ENCODE measurements at places on chromosomes 5 and 9. TPM values are rescaled to one million over a fixed set of nuclear protein-coding genes. Genes with fewer than 3 reads are reported as not detected.

OR13C8 gene
- not detected for total RNA-seq

IL33 gene
- not detected for total RNA-seq

DNA sequence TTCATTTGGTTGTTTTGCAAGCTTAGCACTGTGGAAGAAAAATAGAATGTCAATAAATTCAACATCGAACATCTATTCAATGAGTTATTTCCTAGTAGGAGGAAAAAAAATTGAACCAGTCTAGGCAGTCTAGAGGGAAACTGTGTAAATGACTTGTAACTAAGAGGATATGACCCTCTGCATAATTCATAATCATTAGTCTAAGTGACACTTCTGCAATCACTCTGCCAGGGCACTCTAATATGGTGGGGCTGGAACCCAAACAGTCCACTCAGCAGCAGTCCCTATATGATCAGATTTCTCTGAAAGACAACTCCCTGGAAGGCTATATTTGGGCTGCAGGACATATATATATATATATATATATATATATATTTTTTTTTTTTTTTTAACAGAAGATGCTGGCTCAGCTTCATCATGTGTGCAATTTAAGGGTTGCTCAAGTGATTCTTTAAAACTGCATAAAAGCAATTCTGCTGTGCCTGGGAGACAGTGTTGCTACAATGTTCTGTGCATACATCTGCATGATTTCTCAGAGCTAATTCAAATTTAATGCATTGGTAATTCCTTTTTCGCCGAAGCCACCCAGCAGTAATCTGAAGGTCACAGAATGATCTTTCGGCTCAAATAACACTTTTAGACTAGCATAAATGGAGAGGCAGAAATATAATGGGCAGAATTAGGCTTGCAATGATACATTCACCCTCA is 482.1 kb upstream of the ZNF608 start:
- no peak for DNase-seq

DNA sequence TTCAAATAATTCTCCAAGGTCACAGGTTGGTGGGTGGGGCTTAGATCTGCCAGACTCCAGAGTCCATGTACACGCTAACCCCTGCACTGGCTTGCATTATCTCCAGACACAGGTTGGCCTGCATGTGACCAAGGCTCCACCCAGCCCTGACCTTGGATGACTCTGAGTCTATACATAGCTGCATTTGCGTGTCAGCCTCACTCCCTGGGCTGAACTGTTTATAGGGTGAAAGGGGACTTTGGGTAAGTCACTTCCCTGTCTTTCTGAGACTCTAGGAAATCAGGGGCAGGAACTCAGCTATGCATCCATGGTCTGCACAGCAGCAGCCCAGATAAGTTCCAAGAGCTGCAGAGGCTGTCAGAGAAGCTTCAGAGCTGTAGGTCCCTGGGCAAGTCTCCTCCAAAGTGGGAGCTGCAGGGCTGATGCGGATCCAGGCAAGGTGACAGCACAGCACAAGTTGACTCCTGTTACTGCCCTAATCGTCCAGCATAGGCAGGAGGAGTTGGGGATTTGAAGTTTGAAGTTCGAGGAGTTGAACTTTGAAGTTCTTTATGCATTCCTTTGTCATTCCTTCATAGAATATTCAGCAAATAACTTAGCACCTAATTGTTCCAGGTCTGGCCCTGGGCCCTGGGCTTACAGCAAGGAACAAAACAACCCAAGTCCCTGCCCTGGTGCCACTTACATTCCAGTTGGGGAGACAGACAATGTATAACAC is 53.4 kb downstream of the SLC22A5 start:
- DNase-seq: no peak
